ENCODE measurements at places on chromosomes 1 and 21.
A peak's percentile ranks its signal among the peaks of the same experiment; 100 is the strongest.

DNA sequence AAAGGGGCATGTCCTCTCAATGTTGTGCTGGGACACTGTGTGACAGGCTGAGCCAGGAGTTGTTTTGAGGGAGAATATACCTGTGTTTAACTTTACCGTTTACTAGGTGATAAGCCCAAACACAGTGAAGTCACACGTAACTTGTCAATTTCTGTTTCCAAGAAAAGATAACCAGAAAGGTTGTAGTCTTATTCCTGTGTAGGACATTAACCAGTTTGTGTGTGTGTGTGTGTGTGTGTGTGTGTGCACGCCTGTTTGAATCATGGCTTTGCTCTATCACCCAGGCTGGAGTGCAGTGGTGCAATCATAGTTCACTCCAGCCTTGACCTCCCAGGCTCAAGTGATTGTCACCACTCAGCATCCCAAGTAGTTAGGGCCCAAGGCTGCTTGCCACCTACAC is 83.6 kb downstream of the MRPS6 start:
- DNase-seq = no peak
- H3K36me3 ChIP-seq = peaks cover 29% of the 10 kb centered on the region
- H3K27ac ChIP-seq = peak overlapping the region; percentile 86
- peaks cover 53% of the 10 kb centered on the region for H3K4me1 ChIP-seq
- peak overlapping the region; percentile 26 for H3K4me3 ChIP-seq
- H3K27me3 ChIP-seq = no peaks in the 10 kb centered on the region

DNA sequence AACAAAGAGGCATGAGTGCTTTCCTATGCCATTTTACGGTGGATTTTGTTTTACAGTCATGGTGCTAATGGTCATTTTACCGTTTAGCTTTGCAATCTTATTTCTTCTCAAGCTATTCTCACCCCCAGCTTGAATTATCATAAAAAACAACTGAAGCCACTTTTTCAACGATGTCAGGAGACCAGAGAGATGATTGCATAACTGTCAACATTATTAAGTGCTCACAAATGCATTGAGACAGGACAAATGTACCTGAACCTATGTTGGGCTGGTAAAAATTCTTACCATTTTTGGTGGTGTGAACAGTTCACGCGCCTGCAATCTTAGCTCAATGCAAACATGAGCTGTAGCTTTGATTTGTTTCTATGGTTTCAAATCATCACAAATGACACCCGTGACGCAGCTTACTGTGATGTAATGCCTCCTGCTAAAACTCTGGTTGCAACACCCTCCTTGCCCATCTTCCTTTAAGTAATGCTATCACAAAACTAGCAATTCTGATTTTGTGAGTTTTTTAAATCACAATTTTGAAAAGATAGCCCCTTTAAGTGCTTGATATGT is 104.4 kb downstream of the UCHL5 start:
- H3K27me3 ChIP-seq = no peaks in the 10 kb centered on the region
- no peaks in the 10 kb centered on the region for H3K36me3 ChIP-seq
- no peak overlapping the region for H3K4me3 ChIP-seq
- H3K27ac ChIP-seq = no peak overlapping the region
- DNase-seq = no peak

- peaks cover 5% of the 10 kb centered on the region for H3K4me1 ChIP-seq
- H3K27ac ChIP-seq = no peak overlapping the region
- no peaks in the 10 kb centered on the region for H3K27me3 ChIP-seq
- no peak for DNase-seq
- no peak overlapping the region for H3K4me3 ChIP-seq
Measured at GRCh38 chr1:112997781-112998180, 41.8 kb upstream of the SLC16A1 start.

DNA sequence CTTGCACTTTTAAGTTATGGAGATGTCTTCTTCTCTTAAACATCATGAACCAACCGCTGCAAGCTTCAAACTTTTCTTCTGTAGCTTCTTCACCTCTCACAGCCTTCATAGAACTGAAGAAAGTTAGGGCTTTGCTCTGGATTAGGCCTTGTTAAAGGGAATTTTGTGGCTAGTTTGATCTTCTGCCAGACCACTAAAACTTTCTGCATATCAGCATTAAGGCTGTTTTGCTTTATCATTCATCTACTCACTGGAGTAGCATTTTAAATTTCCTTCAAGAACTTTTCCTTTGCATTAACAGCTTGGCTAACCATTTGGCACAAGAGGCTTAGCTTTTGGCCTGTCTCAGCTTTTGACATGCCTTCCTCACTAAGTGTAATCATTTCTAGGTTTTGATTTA is 43.0 kb upstream of the RGL1 start:
- no peak for DNase-seq
- no peaks in the 10 kb centered on the region for H3K27me3 ChIP-seq
- H3K36me3 ChIP-seq = peaks cover 10% of the 10 kb centered on the region
- H3K27ac ChIP-seq = no peak overlapping the region
- no peaks in the 10 kb centered on the region for H3K4me1 ChIP-seq
- H3K4me3 ChIP-seq = no peak overlapping the region

DNA sequence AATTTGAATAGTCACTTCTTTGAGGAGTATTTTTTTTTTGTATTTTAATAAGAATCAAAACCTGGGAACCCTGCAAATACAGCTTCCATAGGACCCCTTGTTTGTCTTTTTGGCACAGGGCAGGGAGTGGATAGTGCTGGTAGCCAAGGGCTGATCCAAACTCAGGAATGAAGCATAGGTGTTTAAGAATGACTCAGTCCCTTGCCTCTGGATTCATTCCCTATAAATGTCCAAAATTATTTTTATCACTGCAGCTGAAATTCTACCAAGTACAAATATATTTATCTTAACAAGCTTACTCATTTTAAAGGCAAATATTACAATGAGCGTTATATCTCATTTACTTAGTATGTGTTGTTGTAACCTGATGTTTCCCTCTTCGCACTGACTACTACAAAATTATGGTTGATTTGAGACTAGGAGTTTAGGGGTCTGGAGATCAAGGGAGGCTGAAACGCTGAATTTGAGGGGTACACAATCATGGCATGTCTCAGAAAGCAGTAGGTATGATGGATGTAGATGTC is 278.6 kb upstream of the LYPLAL1 start:
- no peaks in the 10 kb centered on the region for H3K4me1 ChIP-seq
- H3K27ac ChIP-seq = no peak overlapping the region
- no peaks in the 10 kb centered on the region for H3K27me3 ChIP-seq
- no peak for DNase-seq
- H3K4me3 ChIP-seq = no peak overlapping the region

GRCh38 chr1:5933050-5933449 is 59.2 kb downstream of the NPHP4 start:
- H3K4me1 ChIP-seq = peaks cover 9% of the 10 kb centered on the region
- H3K27ac ChIP-seq = no peak overlapping the region
- no peak for DNase-seq
- no peak overlapping the region for H3K4me3 ChIP-seq

GRCh38 chr1:56185493-56185892 is 393.9 kb downstream of the PLPP3 start:
- no peak overlapping the region for H3K27ac ChIP-seq
- DNase-seq = no peak
- H3K27me3 ChIP-seq = no peaks in the 10 kb centered on the region
- H3K36me3 ChIP-seq = no peaks in the 10 kb centered on the region

GRCh38 chr1:219276049-219276738 is 102.5 kb downstream of the LYPLAL1 start:
- no peaks in the 10 kb centered on the region for H3K27me3 ChIP-seq
- DNase-seq = no peak
- no peaks in the 10 kb centered on the region for H3K4me1 ChIP-seq

DNA sequence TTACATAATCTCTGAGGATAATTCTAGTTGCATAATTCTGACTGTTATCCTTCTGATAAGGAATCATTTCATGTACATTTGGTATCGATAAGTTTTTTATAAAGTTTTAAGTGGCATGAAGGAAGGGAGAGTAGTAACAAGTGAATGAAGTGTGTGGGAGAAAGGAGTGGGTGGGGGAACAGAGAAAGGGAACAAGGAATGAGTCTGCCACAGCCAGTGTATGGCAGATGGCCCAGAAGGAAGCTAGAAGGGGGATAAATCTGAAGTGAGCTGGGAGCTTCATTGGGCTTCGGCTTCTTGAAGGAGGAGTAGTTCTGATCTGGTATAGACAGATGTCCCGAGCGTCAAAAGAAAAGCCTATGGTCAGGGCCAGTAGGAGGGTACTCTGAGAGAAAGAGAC is 18.6 kb downstream of the ZBTB40 start:
- peaks cover 2% of the 10 kb centered on the region for H3K36me3 ChIP-seq
- H3K4me3 ChIP-seq = no peak overlapping the region
- H3K27me3 ChIP-seq = no peaks in the 10 kb centered on the region

DNA sequence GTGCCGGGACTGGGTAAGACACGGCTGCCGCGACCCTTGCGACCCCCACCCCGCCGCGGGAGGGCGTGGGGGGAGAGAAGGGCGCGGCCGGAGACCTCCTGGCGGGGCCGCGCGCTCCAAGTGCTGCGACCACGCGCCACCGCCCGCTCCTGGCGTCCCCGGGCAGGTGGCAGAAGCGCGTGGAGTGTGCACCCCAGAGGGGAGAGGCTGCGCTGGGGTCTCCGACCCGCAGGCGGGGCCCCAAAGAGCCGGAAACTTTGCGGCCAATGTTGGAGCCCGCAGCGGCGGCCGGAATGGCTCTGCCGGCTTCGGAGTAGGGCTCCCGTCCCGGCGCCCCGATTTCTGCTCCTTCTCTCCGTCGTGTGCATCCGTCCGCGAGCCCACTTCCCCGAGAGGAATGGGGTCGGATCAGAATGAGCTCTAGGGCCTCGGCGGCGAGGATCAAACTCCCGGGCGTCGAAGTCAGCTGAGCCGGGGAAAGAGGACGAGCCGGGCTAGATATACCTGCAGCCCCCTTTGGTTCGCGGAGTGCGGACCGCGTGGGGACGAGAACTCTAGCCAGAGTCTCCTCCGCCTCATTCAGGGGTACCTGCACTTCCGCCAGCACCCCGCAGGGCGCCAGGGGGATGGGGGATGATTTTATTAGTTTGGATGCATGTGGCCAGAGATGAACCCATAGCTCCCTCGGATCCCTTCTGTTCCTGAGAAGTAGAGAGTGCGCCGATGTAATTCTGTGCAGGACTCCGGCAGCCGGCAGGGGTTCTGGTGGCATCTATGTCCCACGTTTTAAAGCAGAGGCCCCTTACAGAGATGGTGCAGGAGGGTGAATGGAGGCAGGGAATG is 751 bp downstream of the STUM start:
- peaks cover 5% of the 10 kb centered on the region for H3K4me1 ChIP-seq
- peaks cover 80% of the 10 kb centered on the region for H3K27me3 ChIP-seq
- no peaks in the 10 kb centered on the region for H3K36me3 ChIP-seq
- no peak overlapping the region for H3K4me3 ChIP-seq

DNA sequence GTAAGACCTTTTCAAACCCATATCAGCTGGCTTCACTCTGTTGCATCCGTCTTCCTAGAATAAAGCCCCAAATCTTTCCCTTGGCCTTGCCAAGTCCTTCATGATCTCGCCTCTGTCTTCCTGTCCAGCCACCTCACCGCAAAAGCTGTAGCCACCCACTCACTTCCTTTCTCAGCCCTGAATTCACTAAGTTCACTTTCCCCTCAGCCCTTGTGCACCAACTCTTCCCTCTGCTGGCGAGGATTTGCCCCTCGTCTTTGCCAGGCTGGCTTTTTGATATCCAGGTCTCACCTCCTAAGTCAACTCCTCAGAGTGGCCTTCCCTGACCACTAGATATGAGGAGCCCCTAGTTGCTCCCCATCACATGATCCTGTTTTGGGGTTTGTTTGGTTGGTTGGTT is 3.9 kb upstream of the COL16A1 start:
- H3K27me3 ChIP-seq = peaks cover 50% of the 10 kb centered on the region
- H3K27ac ChIP-seq = peak overlapping the region; percentile 5
- no peak overlapping the region for H3K4me3 ChIP-seq
- DNase-seq = no peak
- H3K4me1 ChIP-seq = peaks cover 45% of the 10 kb centered on the region
- no peaks in the 10 kb centered on the region for H3K36me3 ChIP-seq

GRCh38 chr1:112713466-112714312 is 1.4 kb downstream of the PPM1J start:
- no peak overlapping the region for H3K27ac ChIP-seq
- DNase-seq = no peak
- peaks cover 1% of the 10 kb centered on the region for H3K36me3 ChIP-seq
- H3K27me3 ChIP-seq = peaks cover 29% of the 10 kb centered on the region
